ENCODE measurements at places on chromosomes 5 and 9. TPM values are rescaled to one million over a fixed set of nuclear protein-coding genes. Genes with fewer than 3 reads are reported as not detected.
A peak's percentile ranks its signal among the peaks of the same experiment; 100 is the strongest.

- DNase-seq = peak; percentile 91
These were observed 276.3 kb downstream of the EPB41L4A start for GRCh38 chr5:112142769-112143270.

DNA sequence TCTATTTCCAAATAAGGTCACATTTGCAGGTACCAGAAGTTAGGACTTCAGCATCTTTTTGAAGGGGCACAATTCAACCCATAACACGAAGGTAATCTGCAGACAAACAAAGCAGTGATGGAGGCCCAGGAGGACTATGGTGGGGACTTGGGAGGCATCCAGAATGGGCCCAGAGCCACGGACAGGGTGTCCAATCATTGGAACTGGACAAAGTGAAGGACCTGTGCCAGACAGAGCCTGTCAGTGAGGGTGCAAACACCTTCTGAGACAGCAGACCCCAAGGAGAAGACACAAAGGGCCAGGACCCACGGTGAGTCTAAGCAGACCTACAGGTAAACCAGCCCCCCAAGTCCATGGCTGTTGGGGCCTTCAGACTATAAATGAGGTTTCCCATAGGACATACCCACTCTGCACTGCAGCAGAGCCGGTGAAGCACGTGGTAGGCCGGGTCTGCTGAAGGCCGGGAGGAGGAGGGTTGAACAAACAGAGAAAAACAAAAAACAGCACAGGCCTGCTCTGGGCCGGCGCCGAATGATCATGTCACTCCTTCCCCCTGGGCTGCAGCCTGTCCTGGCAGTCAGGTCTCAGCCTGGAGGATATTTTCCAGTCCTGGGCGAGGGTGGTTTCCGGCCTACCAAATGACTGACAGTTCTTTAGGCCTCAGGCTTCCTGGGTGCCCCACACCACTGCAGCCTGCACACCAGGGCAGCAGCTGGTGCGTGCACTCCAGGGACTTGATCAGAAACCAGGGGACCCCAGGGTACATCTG, 84.4 kb downstream of the COL23A1 start:
- no peak for DNase-seq

DNA sequence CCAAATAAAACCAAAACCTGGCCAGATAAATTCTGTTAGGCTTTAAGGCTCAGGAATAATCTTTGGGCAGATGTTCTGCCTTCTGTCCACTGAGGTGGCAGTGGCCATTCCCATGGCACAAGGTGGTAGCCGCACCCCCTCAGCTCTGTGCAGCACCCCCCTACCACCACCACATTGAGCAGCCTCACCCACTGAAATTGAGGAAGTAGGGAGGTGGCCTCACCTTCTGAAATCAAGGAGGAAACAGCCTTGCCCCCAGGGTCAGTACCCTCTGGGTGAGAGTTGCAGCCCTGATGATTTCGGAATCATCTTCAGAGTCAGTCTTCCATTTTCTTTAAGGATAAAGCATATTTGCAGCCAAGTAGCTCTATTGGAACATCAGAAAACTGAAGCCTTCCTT, 204.8 kb upstream of the PIK3R1 start:
- DNase-seq = no peak

Gene APBA1
- 0.29 TPM for total RNA-seq

All from epithelial cell of proximal tubule (primary cell).